ENCODE measurements at places on chromosomes 13 and 19. TPM values are rescaled to one million over a fixed set of nuclear protein-coding genes. Genes with fewer than 3 reads are reported as not detected.

The IFT88 gene
- 6.2 TPM for polyA plus RNA-seq

The KLK12 gene
- not detected for polyA plus RNA-seq

The RGCC gene
- polyA plus RNA-seq = 8.5 TPM

The APOC1 gene
- polyA plus RNA-seq = not detected

The FREM2 gene
- polyA plus RNA-seq = not detected

The LILRA2 gene
- polyA plus RNA-seq = 0.58 TPM

The PGLYRP2 gene
- 0.10 TPM for polyA plus RNA-seq

The PGPEP1 gene
- polyA plus RNA-seq = 8.2 TPM

DNA sequence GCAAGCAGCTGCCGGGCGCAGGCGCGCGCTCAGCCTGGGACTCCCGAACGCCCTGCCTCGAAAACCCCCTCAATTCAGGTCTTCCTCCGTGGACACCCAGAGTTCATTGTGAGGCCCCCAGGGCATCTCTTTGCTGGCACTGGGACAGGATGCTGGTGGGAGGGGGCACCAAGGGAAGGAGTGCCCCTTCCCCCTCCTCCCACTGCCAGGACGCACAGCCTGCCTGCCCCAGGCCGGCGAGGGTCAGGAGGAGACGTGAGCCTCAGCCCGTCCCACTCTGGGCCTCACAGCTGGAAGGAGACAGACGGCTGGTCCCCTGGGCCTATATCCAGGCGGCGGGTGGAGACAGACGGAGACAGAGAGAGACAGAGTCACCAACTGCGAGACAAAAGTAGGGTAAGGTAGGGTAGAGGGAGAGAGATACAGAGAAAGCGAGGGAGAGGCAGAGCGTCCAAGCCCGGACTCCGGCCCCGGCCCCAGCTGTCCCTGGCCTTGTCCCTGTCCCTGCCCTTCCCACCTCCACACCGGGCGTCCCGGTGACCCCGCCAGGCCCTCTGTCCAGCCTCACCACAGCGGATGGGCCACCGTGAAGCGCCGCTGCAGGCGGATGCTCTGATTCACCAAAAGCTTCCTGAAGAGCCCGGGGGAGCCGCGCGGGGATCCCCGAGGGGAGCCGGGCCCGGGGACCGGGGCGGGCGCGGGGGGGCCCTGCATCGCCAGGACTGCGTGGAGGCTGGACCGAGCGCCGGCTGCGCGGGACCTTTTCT is at the start of gene PDE4C:
Gene PDE4C (minus strand): TSS at position 737 of the 767 bp plus-strand sequence. CDS start 23 bp downstream, at position 714.
- peaks cover 13% of the 10 kb centered on the region for H3K4me1 ChIP-seq
- H3K27me3 ChIP-seq = peaks cover 40% of the 10 kb centered on the region
- DNase-seq = no peak
- peak within 1 kb of the TSS; percentile 95 for H3K4me3 ChIP-seq
- no peak within 1 kb of the TSS for H3K27ac ChIP-seq

DNA sequence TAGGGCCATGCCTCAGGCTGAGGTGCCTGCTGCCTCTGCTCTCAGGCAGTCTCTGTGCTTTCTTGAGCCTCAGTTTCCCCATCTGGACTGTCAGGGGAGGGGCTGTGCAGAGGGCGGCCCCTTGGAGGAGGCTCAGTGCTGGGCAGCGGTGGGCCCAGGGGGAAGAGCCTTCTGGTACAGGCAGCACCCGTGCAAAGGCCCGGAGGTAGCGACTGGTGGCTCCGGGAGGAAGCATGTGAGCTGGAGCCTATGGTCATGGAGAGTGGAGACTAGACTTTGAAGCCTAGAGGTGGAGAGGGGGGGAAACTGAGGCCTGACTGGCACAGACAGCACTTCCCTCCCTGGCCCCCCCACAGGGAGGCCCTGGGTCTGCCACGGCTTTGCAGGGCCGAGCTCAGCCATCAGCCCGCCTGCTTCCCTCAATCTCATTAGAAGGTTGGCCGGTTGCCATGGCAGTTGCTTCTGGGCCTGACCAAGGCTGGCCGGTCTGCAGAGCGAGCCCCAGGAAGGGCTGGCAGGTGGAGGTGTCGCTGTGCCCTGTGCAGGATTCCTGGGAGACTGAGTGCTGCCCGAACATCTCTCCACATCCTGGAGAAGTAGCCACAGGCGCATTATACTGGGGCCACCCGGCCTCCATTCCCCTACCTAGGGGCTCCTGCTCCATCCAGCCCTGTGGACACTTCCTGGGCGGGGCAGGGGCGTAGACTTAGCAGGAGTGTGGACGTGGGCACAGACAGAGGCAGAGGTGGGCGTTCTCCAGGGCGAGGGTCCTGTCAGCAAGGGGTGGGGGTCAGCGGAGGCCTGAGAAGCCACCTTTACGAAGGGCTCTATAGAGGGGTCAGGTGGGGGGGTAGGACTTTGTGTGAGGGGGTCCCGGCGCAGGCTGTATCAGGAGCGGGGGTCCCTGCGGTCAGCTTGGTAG is 53.2 kb downstream of the CRTC1 start:
- DNase-seq = no peak
- no peaks in the 10 kb centered on the region for H3K36me3 ChIP-seq
- peaks cover 4% of the 10 kb centered on the region for H3K4me1 ChIP-seq
- H3K27me3 ChIP-seq = peaks cover 3% of the 10 kb centered on the region

- peaks cover 49% of the 10 kb centered on the region for H3K36me3 ChIP-seq
- no peak for DNase-seq
- peak overlapping the region; percentile 88 for H3K4me3 ChIP-seq
- peaks cover 22% of the 10 kb centered on the region for H3K4me1 ChIP-seq
These were observed 16.9 kb upstream of the TEX29 start for GRCh38 chr13:111303559-111303958.

- no peak for DNase-seq
- H3K4me1 ChIP-seq = no peaks in the 10 kb centered on the region
- no peaks in the 10 kb centered on the region for H3K27me3 ChIP-seq
- H3K27ac ChIP-seq = no peak overlapping the region
- no peaks in the 10 kb centered on the region for H3K36me3 ChIP-seq
These were observed 126.6 kb upstream of the MIR17HG start for GRCh38 chr13:91220872-91221271.

GRCh38 chr19:38032151-38032550 is 125.1 kb downstream of the SIPA1L3 start:
- no peak for DNase-seq
- no peak overlapping the region for H3K4me3 ChIP-seq
- H3K27me3 ChIP-seq = no peaks in the 10 kb centered on the region
- H3K36me3 ChIP-seq = peaks cover 15% of the 10 kb centered on the region
- H3K27ac ChIP-seq = no peak overlapping the region

DNA sequence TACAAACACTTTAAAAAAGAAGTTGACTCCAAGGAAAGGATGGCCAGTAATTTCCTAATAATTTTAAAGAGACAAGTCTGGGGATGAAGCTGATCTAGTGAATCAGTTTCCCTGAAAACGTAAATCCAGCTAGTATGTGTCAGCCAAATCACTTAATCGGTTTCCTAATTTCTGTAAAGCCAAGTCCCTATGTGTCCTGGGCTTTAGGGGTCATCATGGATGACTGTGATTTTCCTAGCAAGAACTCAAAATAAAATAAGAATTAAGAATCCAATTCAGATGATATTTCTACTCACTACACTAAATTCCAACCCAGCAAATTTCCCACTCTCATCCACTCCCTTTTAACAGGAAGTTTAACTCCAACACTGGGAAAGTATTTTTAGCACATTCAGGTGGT is 35.9 kb downstream of the ELF1 start:
- H3K4me3 ChIP-seq = peak overlapping the region; percentile 89
- H3K4me1 ChIP-seq = peaks cover 94% of the 10 kb centered on the region
- H3K27me3 ChIP-seq = peaks cover 8% of the 10 kb centered on the region
- DNase-seq = no peak
- peak overlapping the region; percentile 96 for H3K27ac ChIP-seq
- peaks cover 3% of the 10 kb centered on the region for H3K36me3 ChIP-seq

GRCh38 chr19:45507872-45508416 is 665 bp downstream of the VASP start:
- H3K27ac ChIP-seq = peak overlapping the region; percentile 69
- no peaks in the 10 kb centered on the region for H3K36me3 ChIP-seq
- H3K4me1 ChIP-seq = peaks cover 45% of the 10 kb centered on the region

DNA sequence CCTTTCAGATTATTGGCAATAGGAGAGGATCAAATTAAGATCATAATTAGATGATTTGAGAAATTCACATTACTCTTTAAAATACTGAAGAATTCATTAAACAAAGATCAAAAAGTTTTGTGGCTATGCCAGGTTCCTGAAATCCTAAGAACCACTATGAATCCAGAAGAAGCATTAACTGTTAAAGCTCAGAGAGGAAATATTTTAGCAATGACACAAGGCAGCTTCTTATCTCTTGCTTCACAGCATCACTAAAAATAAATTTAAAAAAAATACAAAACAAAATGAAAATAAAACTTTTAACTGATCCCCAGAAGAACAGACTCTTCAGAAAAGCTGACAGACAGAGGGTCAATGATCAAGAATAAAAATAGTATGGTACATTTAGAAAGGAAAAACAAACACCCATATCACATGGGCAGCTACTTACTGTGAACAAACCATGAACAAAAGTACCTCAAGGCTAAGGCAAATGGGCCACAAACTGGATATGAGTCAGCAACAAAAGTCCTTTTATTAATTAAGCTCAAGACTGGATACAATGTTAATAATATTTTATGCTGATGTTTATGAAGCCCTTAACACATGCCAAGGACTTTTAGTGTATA is 19.6 kb downstream of the RNF6 start:
- no peak overlapping the region for H3K4me3 ChIP-seq
- peaks cover 12% of the 10 kb centered on the region for H3K4me1 ChIP-seq
- DNase-seq = no peak
- no peak overlapping the region for H3K27ac ChIP-seq
- no peaks in the 10 kb centered on the region for H3K27me3 ChIP-seq

DNA sequence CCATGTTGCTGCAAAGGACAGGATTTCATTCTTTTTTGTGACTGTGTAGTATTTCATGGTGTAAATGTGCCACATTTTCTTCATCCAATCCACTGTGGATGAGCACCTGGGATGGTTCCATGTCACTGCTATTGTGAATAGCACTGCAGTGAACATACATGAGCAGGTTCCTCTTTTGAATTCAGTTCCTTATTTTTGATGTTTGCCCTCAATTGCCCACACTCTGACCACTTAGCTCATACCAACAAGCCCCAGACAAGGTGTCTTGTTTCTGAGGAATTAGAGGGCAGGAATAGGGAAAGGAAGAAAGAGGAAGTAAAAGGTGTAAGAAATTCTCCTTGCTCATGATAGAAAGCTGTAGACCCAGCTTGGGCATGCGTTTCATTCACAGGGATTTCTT is 244.2 kb upstream of the ZNF507 start:
- H3K4me1 ChIP-seq = no peaks in the 10 kb centered on the region
- H3K27ac ChIP-seq = no peak overlapping the region
- DNase-seq = no peak
- peaks cover 7% of the 10 kb centered on the region for H3K27me3 ChIP-seq
- H3K4me3 ChIP-seq = no peak overlapping the region

DNA sequence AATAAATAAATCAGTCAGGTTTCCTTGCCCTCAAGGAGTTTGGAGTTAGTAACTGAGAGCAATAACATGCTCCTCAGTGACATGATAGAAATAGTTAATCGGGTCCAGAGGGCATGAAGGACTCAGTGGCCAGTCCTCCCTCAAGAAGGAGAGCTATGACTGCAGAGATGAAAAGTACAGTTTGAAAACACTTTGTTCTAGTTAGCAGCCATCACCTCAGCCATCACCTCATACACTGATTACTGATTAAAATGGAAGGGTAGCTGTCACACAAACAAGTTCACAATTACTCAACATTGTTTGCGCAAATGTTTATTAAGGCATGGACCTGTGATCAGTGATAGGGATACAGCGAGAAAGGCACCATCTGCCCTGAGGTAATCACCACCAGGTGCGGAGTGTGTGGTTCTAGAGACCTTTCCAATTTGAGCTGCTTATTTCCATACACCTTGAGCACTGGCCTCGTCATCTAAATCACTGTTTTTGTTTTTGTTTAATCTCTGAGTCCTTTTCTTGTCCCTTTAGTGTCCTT is 85.3 kb upstream of the RAP2A start:
- H3K27ac ChIP-seq = no peak overlapping the region
- H3K27me3 ChIP-seq = no peaks in the 10 kb centered on the region
- H3K4me1 ChIP-seq = no peaks in the 10 kb centered on the region
- H3K4me3 ChIP-seq = no peak overlapping the region
- DNase-seq = no peak

GRCh38 chr19:48325265-48325910 is at the start of gene EMP3:
TSS of gene EMP3 (plus strand) at chr19:48325552. CDS start at chr19:48326845, 1,293 bp downstream.
- peak within 1 kb of the TSS; percentile 98 for H3K4me3 ChIP-seq
- peaks cover 26% of the 10 kb centered on the region for H3K27me3 ChIP-seq
- H3K36me3 ChIP-seq = peaks cover 20% of the 10 kb centered on the region
- peak within 1 kb of the TSS; percentile 99 for H3K27ac ChIP-seq
- peaks cover 95% of the 10 kb centered on the region for H3K4me1 ChIP-seq

DNA sequence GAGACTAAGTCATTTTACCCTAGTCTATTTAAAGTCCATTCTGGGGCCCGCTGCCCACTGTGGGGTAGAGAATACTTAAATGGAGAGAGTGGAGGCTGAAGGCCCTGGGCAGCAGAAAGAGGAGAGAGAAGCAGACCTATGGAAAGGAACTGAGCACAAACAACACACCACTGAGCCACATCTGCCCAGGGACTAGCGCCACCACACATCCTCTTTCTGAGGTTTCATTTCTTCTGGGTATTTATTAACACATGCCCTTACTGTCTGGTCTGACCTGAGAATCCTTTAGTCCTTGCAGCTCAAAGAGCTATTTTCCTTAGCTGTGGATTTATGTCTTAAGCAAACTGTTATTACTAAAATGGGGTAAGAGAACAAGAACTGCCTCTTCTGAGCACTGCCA is 154.0 kb downstream of the NALCN start:
- H3K4me3 ChIP-seq = no peak overlapping the region
- H3K4me1 ChIP-seq = no peaks in the 10 kb centered on the region
- DNase-seq = no peak
- H3K27ac ChIP-seq = no peak overlapping the region

- DNase-seq = no peak
- H3K27ac ChIP-seq = no peak overlapping the region
- peaks cover 6% of the 10 kb centered on the region for H3K4me1 ChIP-seq
- H3K4me3 ChIP-seq = no peak overlapping the region
- peaks cover 18% of the 10 kb centered on the region for H3K27me3 ChIP-seq
- H3K36me3 ChIP-seq = peaks cover 13% of the 10 kb centered on the region
These were observed 3.5 kb downstream of the PEG3 start for GRCh38 chr19:56837004-56837403.

DNA sequence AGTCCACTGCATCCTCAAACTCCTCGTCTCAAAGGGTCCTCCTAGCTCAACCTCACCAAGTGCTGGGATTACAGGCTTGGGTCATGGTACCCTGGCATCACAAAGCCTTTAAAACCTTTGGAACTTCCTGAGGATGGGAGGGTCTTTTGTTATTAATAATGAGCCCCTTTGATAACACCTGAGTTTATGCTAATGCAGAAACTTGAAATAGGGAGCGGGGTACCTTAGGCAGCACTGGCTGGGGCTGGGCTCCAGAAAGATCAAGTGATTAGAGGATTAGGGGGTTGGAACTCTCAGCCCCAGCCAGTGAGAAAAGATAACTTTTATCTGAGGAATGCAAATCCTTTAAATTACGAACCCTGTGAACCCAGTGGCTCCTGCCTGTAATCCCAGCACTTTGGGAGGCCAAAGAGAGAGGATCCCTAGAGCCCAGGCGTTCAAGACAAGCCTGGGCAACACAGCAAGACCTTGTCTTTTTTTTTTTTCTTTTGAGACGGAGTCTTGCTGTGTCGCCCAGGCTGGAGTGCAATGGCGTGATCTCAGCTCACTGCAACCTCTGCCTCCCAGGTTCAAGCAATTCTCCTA is 9.3 kb upstream of the PSPC1 start:
- H3K4me3 ChIP-seq = no peak overlapping the region
- no peak for DNase-seq
- H3K36me3 ChIP-seq = no peaks in the 10 kb centered on the region
- H3K27ac ChIP-seq = no peak overlapping the region
- H3K4me1 ChIP-seq = no peaks in the 10 kb centered on the region

- no peak overlapping the region for H3K27ac ChIP-seq
- H3K36me3 ChIP-seq = no peaks in the 10 kb centered on the region
- H3K27me3 ChIP-seq = no peaks in the 10 kb centered on the region
- H3K4me3 ChIP-seq = no peak overlapping the region
- DNase-seq = no peak
These were observed 137.3 kb upstream of the SERP2 start for GRCh38 chr13:44236370-44236769.

All from immature natural killer cell (primary cell).